ENCODE measurements at places on chromosomes 7 and 10.

DNA sequence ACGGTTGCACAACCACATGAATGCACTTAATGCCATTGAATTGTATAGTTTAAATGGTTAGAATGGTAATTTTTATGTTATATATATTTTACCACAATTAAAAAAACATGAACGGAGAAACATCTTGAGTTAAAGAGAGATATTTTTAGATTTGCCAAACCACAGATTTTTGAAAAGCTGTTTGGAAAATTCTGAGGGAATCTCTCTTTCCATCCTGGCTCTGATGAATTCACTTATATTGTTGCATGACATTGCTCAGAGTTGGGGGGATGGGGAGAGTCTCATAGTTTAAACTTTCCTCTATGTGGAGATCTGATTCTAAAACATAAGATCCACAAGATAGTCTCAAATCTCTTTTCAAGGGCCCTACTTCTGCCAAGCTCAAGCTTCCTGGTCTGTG is 275.0 kb upstream of the NPVF start:
- DNase-seq: no peak

GRCh38 chr10:58547963-58548362 is 35.3 kb downstream of the BICC1 start:
- DNase-seq: no peak

DNA sequence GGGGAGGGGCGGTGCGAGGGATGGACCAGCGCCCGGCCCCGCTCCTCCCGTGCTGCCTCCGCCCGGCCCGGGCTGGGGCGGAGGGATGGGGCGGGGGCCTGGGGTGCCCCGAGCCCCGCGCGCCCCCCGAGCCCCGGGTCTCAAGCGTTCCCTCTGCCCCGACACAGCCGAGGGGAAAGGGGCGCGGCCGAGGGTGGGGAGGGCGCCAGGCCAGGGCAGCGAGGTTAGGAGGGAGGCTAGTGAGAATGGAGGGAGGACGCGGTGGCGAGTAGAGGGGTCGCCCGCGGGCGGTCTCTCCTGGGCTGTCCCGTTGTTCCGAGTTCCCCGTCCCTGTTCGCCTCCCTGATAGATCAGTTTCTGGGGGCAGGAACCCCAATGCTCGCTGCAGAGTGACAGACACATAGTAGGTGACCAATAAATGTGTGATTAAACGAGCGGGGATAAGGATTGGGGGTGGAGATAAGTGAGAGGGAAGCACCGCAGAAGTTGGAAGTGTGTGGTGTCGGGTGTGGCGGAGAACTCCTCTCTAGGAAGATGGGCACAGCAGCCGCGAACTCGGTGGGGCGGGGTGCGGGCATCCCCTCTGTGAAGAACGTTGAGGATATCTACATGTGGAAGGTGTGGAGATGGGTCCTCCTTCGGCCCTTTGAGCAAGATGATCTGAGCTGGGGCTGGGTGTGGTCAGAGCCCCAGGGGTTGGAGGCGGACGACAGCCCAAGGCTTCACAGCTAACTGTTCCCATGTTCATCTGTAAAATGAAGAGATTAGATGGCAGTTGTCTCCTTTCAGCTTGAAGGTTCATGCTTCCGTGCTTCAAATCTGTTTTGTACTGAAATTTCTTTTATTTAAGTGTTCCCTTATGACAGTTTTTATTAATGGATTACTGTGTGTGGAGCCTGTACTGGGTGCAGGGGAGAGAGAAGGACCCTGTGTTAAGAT is 580 bp downstream of the ZNF775 start:
- DNase-seq: no peak

DNA sequence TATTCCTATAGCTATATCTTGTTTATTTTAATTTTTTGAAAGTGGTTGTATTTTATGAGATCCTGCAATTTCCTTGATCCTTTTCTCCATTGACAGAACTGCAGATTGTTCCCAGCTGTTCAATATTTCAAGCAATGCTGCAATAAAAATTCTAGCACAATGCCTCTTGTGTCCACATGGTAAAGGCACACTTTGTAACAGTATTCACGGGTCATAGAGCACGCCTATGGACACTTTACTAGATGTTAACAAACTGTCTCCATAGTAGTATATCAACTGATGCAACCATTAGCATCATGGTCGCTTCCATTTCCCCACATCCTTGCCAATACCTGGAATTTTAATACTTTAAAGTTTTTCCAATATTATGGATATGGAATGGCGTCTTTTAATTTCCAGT is 123.9 kb upstream of the FZD8 start:
- DNase-seq: no peak

GRCh38 chr10:102118867-102119266 is 1.3 kb downstream of the LDB1 start:
- no peak for DNase-seq

- no peak for DNase-seq
Measured at GRCh38 chr10:110409926-110410325, 87.8 kb upstream of the DUSP5 start.
